Pulmonary artery endothelial cell (primary cell): ENCODE measurements at places on chromosomes 2 and 18. TPM values are rescaled to one million over a fixed set of nuclear protein-coding genes. Genes with fewer than 3 reads are reported as not detected.

Gene STK25
- total RNA-seq, result 324 and 396 TPM in 2 replicates

Gene CYTIP
- 0.07 TPM in 1 of 2 replicates, not detected in the other for total RNA-seq

Gene ARHGAP25
- total RNA-seq, result 1.5 and 1.7 TPM in 2 replicates

Gene UNC50
- 38.3 and 41.6 TPM in 2 replicates for total RNA-seq

Gene THSD7B
- not detected in 2 replicates for total RNA-seq

Gene RAB17
- 1.6 and 1.9 TPM in 2 replicates for total RNA-seq

Gene GKN2
- total RNA-seq, result not detected in 2 replicates

Gene CNTNAP5
- total RNA-seq, result not detected in 2 replicates

Gene NPAS2
- 9.8 and 21.6 TPM in 2 replicates for total RNA-seq

Gene DNAH7
- 0.11 and 0.20 TPM in 2 replicates for total RNA-seq
